ENCODE measurements at places on chromosomes 12 and 14.
A peak's percentile ranks its signal among the peaks of the same experiment; 100 is the strongest.

DNA sequence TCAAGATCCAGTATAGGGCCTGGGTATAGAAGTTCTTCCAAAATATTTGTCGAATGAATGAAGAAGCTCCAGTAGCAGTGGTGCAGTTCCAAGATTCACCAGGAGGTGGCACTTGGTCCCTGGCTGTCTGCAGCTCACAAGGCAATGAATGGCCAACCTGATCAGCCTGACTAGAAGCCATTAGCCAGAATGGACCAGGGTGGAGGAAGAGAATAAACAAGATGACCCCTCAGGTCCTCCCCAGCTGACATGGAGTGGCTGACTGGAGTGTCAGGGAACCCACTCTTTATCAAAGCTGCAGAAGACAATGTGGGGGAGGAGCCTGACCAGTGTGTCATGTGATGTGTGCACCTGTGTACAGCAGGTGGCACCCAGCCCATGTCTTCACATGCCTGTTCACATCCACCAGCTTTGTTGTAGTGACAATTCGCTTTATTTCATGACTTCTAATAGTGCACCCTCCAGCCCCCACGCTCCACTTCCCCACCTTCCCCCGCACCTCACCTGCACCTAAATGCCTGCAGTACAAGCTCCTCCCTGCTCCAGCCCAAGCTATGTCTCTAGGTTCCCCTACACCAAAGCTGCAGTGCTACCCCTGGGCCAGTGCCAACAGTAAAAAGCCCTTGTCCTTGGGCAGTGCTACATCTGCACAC, 3.0 kb downstream of the LTBP2 start:
- peak; percentile 76 for DNase-seq

DNA sequence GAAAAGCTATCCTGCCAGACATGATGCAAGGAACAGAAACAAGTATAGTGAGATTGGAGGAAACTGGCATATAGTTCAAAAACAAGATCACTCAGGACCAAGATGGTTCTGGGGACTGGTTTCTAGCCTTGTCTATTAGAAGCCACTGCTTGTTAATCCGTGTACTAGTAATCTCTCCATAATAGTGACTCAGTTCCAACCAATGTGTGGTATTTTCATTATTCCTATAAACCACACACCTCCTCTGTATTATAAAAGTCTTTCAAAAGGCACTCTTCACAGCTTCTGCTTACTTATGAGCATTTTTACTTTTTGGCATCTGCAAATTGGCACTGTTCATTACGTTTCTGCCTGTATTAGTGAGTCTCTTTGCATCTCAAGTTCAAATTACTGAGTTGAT, 140.3 kb downstream of the SLC6A15 start:
- no peak for DNase-seq

DNA sequence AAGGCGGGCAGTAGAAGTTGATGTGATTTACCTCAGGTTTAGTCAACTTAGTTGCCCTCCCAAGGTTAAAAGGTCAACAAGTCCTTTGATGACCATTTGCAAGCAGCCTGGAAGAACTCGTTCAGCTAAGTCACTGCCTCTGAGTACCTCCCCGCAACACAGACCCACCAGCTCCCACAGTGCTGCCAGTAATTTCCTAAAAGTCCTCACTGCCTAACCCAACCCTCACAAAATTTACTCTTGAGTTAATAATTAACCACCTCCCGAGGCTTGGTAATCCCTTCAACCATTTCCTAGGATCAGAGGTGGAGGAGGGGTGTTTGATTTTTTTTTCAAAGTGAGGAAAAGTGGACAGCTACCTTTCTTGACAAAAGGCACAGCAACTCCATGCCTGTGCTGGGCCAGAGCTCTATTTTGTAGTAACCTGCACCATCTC, 55.8 kb downstream of the MAP3K9 start:
- DNase-seq, result no peak

DNA sequence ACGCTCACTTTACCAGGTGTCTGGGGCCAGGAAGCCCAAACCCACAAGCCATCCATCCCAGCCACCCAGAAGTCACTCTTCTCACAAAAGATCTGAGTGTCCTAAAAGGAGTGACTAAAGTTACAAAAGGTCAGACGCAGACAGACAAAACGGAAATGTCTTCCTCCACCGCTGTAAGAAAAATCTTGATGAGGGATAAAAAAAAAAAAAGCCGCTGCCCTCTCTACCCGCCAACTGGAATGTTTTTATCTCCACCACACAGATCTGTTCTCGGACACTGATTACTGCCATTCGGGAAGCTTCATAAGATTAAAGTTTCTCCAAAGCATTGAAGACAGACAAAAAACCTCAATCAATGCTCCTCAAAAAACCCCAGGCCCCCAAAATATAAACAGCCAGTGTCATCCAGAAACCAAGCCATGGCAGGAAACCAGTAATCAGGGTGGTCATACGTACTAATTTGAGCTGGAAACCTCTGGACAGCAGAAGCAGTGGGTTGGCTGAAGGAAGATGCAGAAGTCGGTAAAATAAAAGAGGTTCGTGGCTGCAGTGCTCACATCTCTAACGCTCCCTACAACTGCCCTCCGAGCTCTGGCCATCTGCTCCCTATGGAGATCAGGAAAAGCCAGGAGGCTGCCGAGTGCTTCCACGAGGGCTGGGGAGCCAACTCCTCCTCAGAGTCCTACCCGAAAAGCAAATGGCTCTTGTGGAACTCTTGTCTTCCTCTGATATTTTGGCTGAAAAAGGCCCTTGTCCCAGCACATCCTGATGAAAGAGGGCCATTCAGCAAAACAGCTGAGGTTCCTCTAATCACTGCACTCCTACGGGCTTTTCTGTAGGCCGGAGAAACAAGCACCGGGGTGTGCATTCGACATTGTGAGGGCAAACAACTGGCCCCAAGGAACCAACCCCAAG, 30.3 kb downstream of the SSH1 start:
- no peak for DNase-seq

DNA sequence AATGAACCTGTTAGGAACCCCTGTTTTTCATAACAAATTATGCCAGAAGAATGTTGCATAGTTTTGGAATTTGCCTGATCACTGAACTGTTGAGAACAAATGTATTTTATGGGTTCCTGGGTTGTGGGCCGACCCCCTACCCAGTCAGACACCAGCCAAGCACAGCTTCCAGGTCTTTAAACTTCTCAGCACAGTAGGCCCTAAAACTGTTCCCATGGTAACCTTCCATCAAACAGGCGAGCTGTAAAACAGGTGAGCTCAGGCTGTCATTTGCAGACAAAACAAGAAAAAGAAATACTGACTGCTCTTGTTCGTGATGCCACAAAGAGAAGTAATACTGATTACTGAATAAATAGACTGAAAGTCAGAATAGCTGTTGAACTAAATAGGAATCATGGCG, 147.0 kb downstream of the PTPRO start:
- no peak for DNase-seq

- no peak for DNase-seq
These were observed 48.7 kb downstream of the BEGAIN start for GRCh38 chr14:100538351-100539002.

Data from NCI-H510A (cell line).